ENCODE measurements at places on chromosomes 6 and 20.
A peak's percentile ranks its signal among the peaks of the same experiment; 100 is the strongest.

- no peak for DNase-seq
These were observed 251.5 kb downstream of the TFAP2A start for GRCh38 chr6:10163203-10163962.

DNA sequence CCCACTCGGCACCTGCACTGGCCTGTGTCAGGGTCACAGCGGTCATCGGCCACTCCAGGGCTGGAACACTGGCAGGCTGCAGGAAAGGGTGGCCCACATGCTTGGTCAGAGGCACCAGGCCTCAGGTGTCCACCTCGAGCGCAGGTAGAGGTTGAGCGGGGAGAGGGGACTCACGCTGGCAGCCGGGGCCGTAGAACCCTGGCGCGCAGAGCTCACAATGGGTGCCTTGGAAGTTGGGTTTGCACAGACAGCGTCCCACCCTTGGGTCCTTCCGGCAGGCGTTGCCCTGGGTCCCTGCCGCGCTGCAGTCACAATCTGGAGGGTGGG is 28.9 kb downstream of the LAMA5 start:
- DNase-seq, result no peak

DNA sequence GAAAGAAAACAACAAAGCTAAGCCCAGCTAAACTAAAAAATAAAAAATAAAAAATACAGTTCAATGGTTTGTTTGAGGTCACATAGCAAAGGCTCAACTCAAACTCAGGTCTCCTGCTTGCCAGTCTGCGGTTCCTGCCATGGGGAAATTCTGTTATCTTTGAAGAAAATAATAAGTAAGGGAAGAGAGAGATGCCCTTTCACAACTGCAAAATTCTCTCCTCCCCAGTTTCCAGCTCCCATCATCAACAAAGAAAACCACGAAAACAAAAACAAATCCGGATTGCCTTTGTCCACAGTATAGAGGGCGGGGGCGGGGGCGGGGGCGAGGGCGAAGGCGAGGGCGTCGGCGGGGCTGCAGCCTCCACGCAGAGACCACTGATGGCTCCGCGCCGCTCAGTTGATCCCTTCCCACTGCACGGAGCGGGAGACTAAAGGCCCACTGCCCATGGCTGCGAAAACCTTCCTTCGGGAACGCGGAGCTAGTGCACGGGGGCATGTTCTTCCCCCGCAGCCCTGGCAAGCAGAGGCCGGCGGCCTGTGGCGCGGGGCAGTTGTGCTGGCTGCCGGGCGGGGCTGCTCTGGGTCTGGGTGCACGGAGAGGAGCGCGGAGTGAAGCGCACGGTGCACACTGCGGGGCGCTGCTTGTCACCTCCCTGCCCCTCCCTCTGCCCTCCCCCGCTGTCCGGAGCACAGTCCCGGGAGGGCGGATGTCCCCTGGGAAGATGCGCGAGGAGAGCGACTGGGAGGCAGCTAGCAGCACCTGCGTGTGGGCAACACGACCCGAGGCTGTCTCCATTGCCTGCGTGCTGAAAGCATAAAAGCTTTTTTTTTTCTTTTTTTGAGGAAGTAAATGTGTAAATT is 54.1 kb upstream of the TPD52L1 start:
- DNase-seq, result peak; percentile 64

- DNase-seq, result no peak
These were observed 8.5 kb downstream of the TFAP2C start for GRCh38 chr20:56637576-56637975.

DNA sequence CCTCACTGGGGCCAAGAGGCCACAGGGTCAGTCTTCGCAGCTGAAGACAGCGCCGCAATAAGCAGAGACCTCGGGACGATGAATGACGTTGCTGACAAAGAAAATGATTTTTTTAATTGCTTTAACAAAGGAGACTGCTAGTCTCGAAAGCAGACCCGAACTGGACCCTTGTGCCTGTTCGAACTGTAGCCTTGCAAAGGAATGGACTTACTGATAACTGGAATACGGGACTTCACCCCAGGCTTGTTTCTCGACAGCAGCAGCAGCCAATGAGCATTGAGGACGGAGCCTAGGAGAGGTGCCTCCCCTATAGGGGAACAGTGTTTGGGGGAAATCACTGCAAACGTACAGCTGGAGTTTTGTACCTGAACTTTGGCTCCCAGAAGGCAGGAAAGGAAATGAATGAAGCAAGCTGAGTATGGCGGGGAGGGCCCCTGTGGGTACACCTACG is 1.3 kb upstream of the TAF4 start:
- DNase-seq, result peak; percentile 15

DNA sequence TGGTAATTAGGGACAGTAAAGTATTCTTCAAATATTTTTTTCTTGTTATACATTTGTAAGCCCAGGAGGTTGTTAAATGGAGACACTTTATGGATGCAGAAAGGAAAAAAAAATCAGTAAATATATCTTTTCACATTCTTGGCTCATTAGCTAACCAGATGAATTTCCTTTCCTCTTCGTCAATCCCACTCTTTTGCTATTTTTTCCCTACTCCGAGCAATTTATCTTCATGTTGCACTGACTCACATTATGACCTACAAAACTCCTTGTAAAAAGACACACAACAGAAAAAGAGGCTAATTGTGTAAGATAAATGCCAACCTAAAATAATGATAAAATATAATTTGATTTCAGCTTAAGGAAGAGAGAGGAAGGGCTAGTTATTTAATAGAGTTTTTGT is 472.9 kb upstream of the ZNF337 start:
- peak; percentile 42 for DNase-seq

GRCh38 chr6:121491576-121491975 is 56.1 kb downstream of the GJA1 start:
- no peak for DNase-seq

- DNase-seq, result no peak
These were observed 12.6 kb upstream of the DEFB113 start for GRCh38 chr6:49982046-49982445.

DNA sequence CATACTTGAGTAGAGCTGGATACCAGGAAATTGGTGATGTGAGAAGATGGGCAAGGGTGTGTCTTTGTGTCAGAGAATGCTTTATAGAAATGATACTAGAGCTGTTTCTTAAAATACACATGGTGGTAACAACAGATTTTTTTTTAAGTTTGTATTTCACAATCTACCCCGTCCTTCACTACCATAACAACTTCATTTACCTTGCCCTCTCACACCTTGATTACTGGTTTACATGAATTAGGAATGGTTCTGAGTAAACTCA is 45.4 kb downstream of the RARS2 start:
- no peak for DNase-seq

GRCh38 chr20:43838703-43839060 is 76.0 kb upstream of the TOX2 start:
- DNase-seq, result no peak

DNA sequence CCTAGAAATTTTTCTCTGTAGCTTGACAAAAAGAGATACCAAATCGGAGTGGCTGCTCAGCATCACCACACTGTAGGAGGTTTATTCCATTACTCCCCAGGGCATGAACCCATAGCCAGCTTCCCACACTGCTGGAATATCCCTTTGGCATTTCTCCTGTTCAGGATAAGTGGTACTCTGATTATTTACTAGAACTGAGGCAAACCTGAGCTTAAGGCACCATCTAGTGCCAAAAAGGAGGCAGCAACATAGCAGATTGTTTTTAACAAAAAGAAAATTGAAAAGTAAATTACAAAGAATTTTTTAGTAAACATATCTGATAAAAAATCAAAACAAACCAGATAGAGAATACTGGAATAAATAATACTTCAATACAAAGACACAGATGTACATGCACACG is 181.7 kb downstream of the WDR27 start:
- peak; percentile 58 for DNase-seq

- no peak for DNase-seq
These were observed 86.4 kb downstream of the OLIG3 start for GRCh38 chr6:137407816-137408215.

DNA sequence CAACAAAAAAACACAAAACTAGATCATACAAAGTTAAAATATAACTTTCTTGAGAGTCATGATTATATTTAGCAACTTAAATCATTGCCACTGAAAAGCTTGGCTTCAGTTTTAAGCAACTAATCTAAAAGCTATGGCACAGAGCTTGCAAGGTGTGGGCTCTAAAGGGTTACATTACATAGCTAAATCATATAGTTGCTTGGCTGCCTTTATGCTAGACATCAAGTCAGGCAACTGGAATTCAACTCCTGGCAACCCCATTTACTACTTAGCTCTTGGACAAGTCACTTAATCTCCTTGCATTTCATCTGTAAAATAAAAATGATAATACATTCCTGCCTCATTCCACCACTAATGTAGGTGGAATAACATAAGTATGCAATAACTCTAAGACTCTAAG is 40.9 kb upstream of the GCM1 start:
- DNase-seq, result peak; percentile 61

- peak; percentile 98 for DNase-seq
These were observed 167.4 kb downstream of the SASH1 start for GRCh38 chr6:148509800-148510581.

DNA sequence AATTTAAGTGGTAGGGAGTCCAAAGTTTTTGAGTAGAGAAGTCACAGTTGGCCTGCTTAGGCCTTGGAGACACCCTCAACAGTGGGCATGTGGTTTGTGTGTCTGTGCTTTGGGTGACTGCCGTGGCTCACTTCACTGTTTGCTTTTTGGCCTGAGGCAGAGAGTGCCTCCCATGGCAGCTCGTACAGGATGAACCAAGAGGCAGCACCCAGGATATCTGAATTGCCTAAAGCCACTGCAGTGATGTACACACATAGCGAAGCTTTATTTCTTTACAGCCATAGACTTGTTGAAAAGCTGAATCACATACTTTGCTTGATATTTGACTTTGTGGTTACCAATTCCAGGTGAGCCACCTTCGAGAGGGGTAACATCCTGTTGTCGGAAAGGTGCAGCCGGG is 21.6 kb downstream of the RREB1 start:
- DNase-seq, result no peak

DNA sequence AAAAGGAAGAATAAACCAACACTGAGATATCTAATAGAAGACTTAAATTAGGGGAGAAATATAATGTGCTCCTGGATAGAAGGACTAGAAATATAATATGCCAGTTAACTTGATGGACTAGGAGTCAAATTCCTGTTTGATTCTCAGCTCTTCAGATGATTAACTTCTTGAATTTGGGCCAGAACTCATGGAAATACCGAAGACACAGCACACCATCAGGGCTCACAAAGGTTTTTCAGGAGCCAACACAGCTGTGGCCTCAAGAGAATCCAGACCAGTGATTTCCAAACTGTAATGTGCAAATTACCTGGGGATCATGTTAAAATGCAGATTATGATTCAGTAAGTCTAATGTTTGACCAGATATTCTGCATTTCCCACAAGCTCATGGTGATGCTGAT is 33.8 kb upstream of the LRRC1 start:
- DNase-seq, result no peak

- no peak for DNase-seq
These were observed 15.7 kb upstream of the SLC13A3 start for GRCh38 chr20:46666818-46667515.

- DNase-seq, result no peak
These were observed 284.3 kb upstream of the FERMT1 start for GRCh38 chr20:6407163-6407562.

GRCh38 chr6:9938801-9939200 is 476.1 kb downstream of the TFAP2A start:
- no peak for DNase-seq

DNA sequence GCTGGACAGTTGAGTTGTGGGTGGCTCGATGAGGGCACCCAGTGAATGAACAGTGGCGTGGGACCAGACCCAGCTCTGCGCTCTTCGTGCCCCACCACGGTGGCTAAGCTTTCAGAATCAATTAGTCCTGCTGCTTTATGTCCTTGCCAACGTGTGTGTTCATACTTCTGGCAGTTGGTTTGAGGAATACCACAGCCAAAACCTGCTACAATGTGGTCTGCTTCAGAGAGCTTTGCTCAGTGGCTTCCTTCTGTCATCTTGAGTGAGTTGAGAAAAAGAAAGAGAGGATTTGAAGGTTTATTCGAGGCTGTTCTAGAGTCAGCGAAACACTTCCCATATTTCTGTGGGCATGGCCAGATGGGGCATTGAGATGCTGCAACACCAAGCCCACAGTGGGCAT is 39.5 kb upstream of the SLC22A2 start:
- no peak for DNase-seq

DNA sequence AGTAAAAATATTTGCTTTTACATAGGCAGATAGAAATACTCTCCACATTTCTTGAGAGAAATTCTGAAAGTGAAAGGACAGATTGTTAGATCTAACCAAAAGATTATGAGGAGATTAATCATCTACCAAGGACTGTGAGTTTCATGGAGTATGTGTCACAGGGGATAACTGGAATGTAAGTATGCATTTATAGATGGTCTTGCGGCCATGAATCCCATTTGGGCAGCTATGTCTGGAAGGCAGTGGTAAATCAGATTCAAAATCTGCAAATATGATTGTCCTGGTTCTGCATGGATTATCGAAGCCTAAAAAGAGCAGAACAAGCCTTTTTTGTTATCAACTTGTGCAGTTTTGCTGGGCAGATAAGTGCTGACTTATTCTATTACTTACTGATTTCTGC is 293.8 kb downstream of the RFPL4B start:
- peak; percentile 93 for DNase-seq

- DNase-seq, result peak; percentile 77
These were observed 94.0 kb upstream of the HIVEP1 start for GRCh38 chr6:11917951-11918738.

DNA sequence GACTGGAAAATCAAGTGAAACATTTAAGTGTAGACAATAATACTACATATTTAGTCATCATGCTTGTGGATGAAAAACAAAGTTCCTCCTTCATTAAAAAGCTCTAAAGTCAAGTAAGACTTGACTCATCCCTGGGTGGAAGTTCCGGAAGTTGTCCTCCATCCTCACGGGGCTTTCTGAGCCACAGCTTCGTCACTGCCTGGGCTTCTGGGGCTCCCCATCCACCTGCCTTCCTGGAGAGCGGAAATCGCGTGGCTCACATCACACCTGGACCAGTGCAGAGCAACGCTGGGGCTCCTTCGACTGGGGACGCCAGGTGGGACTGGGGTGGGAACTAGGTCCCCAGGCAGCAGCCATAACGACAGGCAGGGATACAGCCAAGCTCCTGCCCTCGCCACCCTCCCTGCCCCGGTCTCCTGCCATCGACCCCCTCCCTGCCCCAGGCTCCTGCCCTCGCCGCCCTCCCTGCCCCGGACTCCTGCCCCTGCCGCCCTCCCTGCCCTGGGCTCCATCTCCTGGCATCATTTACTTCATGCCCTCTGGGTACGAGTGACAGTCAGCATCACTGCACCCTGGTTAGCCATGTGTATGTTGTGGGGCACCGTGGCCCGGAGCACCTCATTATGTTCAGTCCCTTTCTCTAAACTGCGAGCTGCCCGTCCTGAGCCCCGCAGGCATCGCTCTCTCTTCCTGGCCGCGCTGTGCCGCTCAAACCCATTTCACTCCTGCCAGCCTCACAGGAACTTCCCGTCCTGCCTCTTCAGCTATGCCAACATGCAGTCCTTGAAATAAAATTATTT is 12.9 kb downstream of the THBS2 start:
- no peak for DNase-seq

- no peak for DNase-seq
These were observed 60.9 kb upstream of the MAP7 start for GRCh38 chr6:136611133-136611532.

Measured in fibroblast of skin of scalp (primary cell).